Inflammatory macrophage (primary cell): ENCODE measurements at places on chromosomes 7 and 10.
A peak's percentile ranks its signal among the peaks of the same experiment; 100 is the strongest.

DNA sequence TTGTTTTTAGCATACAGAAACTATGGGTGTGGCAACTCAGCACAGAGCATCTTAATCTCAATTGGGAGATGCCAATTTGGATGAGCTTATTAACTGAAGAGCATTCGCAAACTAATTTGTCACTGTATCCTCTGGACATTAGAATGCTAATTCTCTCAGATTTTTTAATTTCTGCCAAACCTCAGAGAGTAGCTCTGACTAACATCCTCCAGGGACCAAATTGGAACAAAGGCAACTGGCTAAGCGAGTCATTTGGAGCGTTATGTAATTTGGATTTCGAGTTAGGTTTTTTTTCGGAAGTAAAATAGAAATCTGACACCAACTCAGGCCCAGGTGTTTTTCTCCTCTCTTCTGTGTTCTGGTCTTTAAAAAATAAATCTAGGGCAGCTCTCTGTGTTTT, 201.9 kb downstream of the BMPER start:
- no peak for DNase-seq

- no peak for DNase-seq
These were observed 175.3 kb upstream of the SEMA3E start for GRCh38 chr7:83824214-83824613.

DNA sequence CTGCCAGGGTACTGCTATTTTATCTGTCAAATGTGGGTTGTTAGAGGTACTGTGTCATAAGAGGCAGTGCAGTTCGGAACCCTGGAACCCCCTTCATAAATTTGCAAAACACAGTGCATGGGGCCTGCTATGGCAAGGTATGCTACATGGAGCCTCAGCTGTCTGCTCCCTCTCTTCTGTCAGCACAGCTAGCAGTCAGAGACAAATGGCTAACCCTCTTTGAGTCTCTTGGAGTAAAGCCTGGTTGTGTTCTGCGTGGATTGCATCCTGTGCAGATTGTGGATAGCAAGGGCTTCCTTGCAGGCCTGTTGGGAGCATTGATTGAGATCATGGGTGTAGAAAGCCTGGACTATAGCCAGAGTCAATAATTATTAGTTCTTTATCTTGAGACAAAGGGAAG, 397.8 kb downstream of the AUTS2 start:
- DNase-seq: no peak

- no peak for DNase-seq
These were observed 716.8 kb upstream of the LRRTM3 start for GRCh38 chr10:66209025-66209424.

DNA sequence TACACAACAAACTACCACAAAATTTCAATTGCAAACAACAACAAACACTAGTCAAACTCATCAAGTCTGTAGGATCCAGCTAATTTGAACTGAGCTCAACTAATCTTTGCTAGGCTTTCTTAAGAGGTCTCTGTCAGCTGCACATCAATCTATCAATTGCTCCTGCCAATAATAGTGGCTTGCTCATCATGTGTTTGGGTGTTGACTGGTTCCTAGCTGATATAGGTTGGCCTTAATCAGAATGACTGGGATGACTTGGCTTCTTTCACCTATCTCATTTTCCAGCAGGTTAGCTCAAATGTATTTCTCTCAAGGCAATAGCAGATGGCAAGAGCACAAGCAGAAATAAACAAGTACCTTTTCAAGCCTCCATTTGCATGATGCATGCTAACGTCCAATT, 370.3 kb upstream of the NFE2L3 start:
- no peak for DNase-seq

GRCh38 chr10:113356794-113357680, 195.8 kb upstream of the HABP2 start:
- DNase-seq: peak; percentile 53

GRCh38 chr10:3932597-3933375, 147.8 kb upstream of the KLF6 start:
- no peak for DNase-seq

GRCh38 chr7:87223666-87224065, 4.1 kb upstream of the TMEM243 start:
- no peak for DNase-seq

DNA sequence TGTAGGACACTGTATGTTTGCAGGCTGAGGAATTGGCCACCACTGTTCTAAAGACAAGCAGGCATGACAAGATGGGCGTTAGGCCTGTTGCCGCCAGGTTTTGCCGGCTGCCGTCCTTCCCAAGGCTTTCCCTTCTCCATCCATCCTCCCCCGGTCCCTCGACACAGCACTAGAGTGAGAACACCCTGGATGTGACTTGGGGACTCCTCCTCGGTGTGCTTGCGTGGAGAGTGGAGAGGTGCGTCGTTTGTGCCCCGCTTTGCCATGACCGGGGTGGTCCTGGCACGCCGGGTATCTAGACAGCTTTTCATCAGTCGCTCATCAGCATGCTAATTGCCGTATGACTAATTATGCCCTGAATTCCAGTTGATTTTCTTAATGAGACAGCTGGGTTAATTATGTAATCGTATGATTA, 206.6 kb upstream of the SH2B2 start:
- no peak for DNase-seq

GRCh38 chr7:140478246-140479061, 851 bp downstream of the MKRN1 start:
- peak; percentile 65 for DNase-seq

DNA sequence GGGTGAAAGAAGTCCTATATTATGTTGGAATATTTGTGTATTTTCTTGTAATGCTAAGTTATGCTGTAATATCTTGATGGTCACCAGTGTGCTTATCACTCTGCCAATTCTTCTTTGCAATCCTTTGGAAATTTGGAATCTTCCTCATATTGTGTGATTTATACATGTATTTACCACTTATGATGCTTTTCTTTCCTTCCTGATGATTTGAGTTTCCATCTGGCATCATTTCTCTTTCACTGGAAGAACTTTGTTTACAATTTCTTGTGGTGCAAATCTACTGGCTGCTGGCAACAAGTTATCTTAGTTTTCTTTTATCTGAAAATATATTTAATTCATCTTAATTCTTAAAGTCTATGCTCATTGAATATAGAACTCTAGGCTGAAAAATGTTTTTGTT, 29.2 kb downstream of the CFAP69 start:
- no peak for DNase-seq
